AG10803 (cell line): ENCODE measurements at places on chromosomes 2 and 18.

GRCh38 chr18:10530852-10531251, 5.0 kb downstream of the NAPG start:
- DNase-seq: no peak

GRCh38 chr2:214484701-214485100, 73.8 kb downstream of the VWC2L start:
- DNase-seq: no peak

DNA sequence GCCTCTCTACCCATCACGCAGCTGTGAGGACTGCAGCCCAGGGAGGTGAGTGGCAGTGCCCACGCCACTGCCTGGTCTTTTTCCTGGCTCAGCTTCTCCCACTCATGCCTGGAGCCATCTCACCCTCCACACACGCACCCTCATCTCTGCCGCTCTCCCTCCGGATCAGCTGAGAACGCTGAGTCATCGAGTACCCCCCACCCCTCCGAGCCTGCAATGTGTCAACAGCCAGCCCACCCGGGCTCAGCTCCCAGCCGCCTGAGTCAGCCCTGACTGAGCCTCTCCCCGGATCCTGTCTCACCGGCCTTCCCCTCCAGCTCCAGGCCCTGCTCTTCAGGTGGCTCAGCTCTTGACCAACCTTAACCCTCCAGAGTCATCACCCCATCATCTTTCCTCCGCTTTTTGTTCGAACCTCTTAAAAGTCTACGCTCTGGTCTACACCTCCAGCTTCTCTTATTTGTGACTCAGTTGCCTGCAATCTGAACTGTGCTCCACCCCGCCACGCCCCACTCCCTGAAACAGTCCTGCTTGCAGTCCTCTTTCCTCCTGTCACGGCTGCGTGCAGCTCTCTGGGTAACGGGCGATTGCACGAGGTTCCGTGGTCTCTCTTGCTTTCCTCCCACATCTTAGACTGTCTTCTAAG, 94.4 kb upstream of the ASAP2 start:
- peak; percentile 83 for DNase-seq

GRCh38 chr2:232229911-232230310, 148.6 kb upstream of the ALPP start:
- peak; percentile 75 for DNase-seq
